ENCODE measurements at places on chromosomes 2 and 18.

GRCh38 chr2:240234503-240234951 lies 94.1 kb upstream of the OTOS start:
- DNase-seq, result no peak

GRCh38 chr2:88880441-88880953 lies 189.0 kb downstream of the RPIA start:
- no peak for DNase-seq

- DNase-seq, result no peak
Measured at GRCh38 chr2:198456418-198456817, 652.0 kb downstream of the PLCL1 start.

DNA sequence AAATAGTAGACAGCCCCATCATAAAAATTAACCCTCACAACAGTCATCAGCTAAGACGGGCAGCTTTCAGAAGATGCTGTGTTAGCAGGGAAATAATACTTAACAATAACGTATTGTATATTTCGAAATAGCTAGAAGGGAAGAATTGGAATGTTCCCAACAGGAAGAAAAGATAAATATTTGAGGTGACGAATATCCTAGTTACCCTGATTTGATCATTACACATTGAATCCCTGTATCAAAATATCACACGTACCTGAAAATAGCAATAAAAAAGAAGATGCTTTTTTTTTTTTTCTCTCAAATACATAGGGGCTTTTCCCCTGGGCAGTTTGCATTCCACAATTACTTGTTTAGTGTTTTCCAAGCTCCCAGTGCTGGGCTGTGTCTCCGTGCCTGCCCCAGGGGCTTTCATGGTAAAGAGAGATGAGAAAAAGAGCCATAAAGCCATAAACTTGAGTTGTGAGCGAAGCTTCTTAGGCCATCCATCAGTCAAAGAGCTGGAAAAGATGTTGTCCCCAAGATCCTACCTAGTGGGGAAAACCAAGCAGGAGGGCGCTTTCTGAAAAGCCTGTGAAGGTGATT lies 183.0 kb upstream of the REV1 start:
- DNase-seq, result no peak

DNA sequence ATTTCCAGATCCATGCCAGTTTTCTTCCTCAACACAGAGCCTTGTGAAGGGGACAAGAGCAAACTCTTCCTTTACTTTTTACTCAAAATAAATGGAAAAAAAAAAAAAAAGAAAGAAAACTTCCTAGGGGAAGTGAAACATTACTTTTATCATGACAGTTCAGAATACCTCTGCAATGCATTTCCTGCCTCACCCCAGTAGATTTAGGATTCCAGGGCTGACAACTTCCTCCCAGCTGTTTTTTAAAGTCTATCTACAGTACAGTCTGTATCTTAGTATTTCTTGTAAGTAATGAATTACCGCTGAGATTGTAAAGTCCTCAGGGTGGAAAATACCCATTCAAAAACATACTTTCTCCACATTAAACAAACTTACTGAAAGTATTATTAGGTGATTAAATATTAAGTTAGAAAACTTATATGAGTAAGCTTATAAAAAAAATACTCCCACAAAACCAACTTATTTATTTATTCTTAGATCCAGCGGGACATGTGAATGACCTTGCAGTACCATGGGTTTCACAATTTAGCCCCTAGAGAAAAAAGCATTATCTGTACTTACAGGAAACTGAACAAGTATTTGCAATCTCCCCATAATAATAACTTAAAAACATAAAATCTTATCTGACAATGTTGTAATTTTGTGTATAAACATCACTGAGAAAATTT lies 117.7 kb downstream of the RBMS1 start:
- DNase-seq, result no peak

DNA sequence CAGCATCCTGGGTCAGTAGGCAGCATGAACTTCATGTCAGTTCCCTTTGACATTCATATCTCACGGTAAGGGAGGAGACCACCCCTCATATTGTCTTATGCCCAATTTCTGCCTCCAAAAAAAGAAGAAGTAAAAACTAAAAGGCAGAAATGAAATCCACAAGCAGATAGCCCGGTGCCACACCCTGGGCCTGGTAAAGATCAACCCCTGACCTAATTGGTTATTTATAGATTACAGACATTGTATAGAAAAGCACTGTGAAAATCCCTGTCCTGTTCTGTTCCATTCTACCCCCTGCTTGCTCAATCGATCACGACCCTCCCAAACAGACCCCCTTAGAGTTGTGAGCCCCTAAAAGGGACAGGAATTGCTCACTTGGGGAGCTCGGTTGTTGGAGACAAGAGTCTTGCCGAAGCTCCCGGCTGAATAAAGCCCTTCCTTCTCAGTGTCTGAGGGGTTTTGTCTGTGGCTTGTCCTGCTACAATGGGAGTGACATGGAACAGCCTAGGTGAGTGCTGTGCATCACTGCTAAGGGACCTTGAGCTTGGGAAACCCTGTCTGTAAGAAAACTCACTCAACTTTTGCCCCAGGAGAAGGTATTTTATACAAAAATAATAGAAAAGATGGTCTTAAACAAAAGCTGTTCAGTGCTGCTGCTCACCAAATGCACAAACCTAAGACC lies 11.1 kb downstream of the NDUFV2 start:
- DNase-seq, result no peak

GRCh38 chr2:195450552-195451113 lies 206.4 kb upstream of the SLC39A10 start:
- no peak for DNase-seq

All from type B pancreatic cell (in vitro differentiated cells).